ENCODE measurements at places on chromosomes 1 and 21. TPM values are rescaled to one million over a fixed set of nuclear protein-coding genes. Genes with fewer than 3 reads are reported as not detected.

The SPEN gene
- 23.7 TPM for total RNA-seq

The LAPTM5 gene
- total RNA-seq, result 5.1 TPM

The S100A7 gene
- total RNA-seq, result not detected

The FMO2 gene
- 0.70 TPM for total RNA-seq

The RGS1 gene
- total RNA-seq, result 9.8 TPM

The VPS45 gene
- total RNA-seq, result 35.8 TPM

The AMY2A gene
- total RNA-seq, result not detected

The ANGPTL3 gene
- 88.6 TPM for total RNA-seq

The PCP4L1 gene
- total RNA-seq, result 2.6 TPM

The PLPP3 gene
- total RNA-seq, result 159 TPM

The FCRL6 gene
- total RNA-seq, result not detected

The CA14 gene
- total RNA-seq, result 2.4 TPM

The PTPRC gene
- 0.44 TPM for total RNA-seq

The OR2T1 gene
- not detected for total RNA-seq

The MAN1C1 gene
- 20.6 TPM for total RNA-seq

The KCNJ9 gene
- total RNA-seq, result not detected

The HMGN1 gene
- 256 TPM for total RNA-seq

The OTUD7B gene
- 17.8 TPM for total RNA-seq

The CDK18 gene
- 8.0 TPM for total RNA-seq

The MPL gene
- total RNA-seq, result not detected

The KCNJ15 gene
- 0.43 TPM for total RNA-seq

The IER5 gene
- total RNA-seq, result 13.0 TPM

The KLHL20 gene
- total RNA-seq, result 23.1 TPM
